Spleen (tissue), 13 donors: ENCODE measurements at places on chromosomes 13 and 19. TPM values are rescaled to one million over a fixed set of nuclear protein-coding genes. Genes with fewer than 3 reads are reported as not detected.

Gene SPPL2B
- 72.4 TPM for polyA plus RNA-seq

Gene SIGLEC8
- 5.1 TPM for polyA plus RNA-seq

DNA sequence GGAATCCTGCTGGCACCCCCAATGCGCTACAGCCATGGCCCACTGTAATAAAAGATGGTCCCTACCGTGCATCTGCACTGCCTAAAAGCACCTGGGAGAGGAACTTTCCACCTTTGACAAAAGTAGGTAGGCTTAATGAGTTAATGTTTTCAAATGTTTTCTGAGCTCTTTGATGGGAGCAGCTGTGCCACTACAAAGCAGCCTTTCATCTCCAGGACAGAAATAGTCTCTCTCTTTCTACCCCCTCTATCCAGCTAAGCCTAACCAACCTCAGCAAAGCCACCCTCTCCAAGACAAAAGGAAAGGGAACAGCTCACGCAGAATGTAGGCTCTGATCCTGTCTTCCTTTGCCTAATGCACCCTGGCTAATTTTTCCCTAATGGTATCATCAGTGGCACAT, 560.2 kb downstream of the UQCRFS1 start:
- H3K4me3 ChIP-seq = no peak overlapping the region
- no peak for DNase-seq
- no peaks in the 10 kb centered on the region for H3K36me3 ChIP-seq
- H3K4me1 ChIP-seq = no peaks in the 10 kb centered on the region
- no peak overlapping the region for H3K27ac ChIP-seq

DNA sequence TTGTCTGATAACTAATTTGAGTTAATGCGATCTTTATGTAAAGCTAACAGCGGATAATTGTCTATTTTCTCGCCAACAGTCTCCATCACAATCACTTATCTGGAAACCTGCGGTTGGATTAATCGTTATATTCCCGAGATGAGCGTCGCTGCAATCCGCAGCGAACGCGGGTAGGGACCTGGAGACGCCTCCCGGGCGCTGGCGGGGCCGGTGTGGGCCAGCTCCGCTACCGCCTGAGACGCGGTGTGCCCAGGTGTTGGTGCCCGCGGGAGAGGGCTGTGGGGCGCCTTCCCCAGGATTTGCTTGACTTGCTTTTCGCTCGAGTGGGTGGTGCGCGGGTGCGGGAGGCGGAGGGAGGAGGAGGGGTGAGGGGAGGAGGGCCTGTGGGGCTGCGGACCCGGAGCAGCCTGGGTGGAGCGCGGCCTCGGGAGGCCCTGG, 38.3 kb downstream of the SOX1 start:
- no peaks in the 10 kb centered on the region for H3K4me1 ChIP-seq
- peaks cover 97% of the 10 kb centered on the region for H3K27me3 ChIP-seq
- no peaks in the 10 kb centered on the region for H3K36me3 ChIP-seq
- no peak for DNase-seq
- no peak overlapping the region for H3K27ac ChIP-seq
- H3K4me3 ChIP-seq = no peak overlapping the region

DNA sequence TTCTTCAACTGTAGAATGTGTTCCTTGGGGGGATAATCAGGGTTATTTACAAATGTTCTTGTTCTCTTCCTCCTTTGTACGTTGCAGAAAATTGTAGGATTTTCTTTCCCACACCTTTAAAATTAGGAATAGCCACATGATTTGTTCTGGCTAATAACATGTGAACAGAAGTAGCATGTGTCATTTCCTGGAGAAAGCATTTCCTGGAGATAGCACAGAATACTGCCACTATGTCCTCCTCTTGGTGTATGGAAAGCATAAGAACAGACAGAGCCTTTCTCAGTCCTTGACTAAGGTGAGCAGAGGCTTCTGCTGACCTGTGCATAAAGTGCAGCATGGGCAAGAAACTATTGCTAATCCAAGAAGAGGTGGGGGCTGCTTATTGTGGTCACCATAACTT, 101.8 kb downstream of the FAM216B start:
- H3K36me3 ChIP-seq = peaks cover 8% of the 10 kb centered on the region
- H3K27ac ChIP-seq = no peak overlapping the region
- no peak for DNase-seq
- no peaks in the 10 kb centered on the region for H3K4me1 ChIP-seq
- no peak overlapping the region for H3K4me3 ChIP-seq
- no peaks in the 10 kb centered on the region for H3K27me3 ChIP-seq

DNA sequence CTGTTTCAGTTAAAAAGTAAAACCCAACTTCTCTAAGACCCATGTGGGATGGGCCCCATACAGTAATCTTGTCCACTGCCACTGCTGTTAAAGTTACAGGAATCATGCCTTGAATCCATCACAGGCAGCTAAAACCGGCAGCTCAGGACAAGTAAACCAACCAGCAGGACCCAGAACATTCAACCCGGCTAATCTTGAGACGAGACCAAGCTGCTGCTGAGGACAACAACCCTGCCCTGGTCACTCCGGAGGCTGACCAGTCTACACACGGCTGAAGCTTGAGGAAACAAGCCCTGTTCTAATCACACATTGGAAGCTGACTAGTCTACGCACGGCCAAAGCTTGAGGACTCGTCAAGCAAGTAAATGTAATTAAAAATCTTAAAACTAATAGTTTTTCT, 105.2 kb upstream of the ZNF492 start:
- no peak for DNase-seq
- no peak overlapping the region for H3K4me3 ChIP-seq
- no peaks in the 10 kb centered on the region for H3K4me1 ChIP-seq
- no peaks in the 10 kb centered on the region for H3K36me3 ChIP-seq
